Fibroblast of upper back skin (primary cell): ENCODE measurements at places on chromosomes 12 and 14.

GRCh38 chr14:85186082-85186481 lies 343.9 kb upstream of the FLRT2 start:
- DNase-seq = no peak

GRCh38 chr12:92444763-92445162 lies 258.0 kb upstream of the PLEKHG7 start:
- DNase-seq = no peak

DNA sequence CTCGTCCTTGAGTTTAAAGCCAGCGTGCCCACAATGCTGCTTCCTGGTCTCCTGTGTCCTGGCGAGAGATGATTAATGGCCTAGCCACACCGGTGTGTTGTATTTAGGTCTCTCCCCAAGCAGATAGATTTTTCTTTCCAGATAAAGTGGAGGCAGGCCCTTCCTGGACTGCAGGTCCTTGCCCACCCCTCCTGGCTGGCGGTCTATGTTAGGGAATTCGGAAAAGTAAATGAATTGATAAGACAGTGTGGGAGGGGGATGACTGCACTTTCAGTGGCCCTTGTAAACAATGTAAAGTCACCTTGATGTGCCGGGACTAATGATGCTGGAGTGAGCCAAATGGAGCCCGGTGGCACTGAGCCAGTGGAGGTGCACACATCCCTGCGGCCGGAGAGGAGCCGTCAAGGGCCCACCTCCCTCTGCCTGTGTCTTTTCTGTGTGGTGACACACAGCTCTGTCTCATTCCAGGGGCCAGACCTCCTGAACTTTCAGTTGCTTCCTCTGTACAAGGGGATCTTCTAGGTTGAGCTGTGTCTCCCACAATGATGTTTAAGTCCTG lies 70.6 kb upstream of the ESRRB start:
- DNase-seq = no peak

- peak; percentile 59 for DNase-seq
Measured at GRCh38 chr12:121812320-121812871, 8.6 kb downstream of the SETD1B start.

DNA sequence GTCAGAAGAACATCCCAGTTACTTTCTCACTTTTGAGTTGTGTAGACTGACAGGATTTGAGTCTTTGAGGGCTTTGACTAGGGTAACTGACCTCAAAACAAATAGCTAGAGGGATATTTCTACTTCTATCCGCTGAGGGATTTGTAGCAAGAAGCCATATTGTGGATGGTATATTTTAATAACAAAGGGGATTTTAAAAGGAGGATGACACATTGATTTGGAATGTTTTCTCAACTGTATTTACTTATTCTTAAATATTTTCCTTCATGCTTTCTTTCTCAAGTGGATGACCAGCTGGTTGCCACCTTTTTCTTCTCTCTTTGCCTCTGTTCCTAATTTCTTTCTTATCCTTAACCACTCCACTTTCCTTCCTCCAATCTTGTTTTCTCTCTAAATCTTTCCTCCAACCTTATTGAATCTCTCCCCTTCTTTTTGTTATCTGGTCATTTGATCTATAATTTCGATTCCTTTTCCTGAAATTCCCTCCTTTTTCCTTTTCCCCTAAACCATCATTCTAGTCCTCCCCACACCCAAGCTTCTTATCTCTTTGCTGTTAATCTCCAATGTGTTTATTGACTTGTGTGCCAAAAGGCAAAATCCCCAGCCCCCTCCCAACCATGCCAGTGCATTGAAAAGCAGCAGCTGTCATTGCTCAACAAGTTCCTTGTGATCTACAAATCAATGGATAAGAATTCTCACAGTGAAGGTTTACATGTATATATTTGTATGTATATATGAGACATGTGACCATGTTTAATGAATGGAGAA lies 411.6 kb downstream of the RAD51B start:
- peak; percentile 76 for DNase-seq

- no peak for DNase-seq
Measured at GRCh38 chr14:96037891-96038557, 1.1 kb upstream of the C14orf132 start.

DNA sequence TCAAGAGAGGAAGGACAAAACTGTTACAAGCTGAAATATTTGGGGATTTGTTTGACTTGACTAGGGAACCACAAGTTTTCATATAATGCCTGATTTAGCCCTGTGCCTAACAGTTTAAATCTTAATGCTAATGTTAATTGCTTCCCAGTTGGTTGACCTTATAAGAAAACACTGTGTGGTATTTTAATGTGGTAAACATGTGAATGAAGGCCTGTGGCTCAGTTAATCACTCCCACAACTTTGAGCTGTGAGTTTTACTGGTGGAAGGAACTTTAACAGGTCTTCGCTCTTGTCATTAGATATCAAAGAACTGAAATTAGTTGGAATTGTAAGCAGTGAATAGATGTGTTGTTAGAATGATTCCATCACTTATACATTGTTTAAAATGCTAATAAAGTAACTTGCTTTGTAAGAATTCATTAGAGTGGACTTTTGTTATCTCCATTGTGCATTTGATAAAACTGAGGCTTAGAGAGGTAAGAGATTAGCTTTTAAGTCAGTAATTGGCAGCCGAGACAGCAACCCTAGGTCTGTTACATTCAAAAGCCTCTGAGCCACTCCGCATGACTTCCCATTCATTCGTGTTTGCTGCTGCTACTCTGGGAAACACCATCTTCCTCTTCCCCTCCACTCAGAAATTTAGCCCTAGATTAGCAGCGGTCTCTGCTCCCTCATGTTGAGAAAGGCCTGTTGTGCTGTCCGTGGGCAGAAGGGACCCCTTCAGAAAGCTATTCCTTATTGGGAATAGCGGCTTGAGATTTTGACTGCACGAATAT lies 1.0 kb upstream of the TBK1 start:
- peak; percentile 16 for DNase-seq

DNA sequence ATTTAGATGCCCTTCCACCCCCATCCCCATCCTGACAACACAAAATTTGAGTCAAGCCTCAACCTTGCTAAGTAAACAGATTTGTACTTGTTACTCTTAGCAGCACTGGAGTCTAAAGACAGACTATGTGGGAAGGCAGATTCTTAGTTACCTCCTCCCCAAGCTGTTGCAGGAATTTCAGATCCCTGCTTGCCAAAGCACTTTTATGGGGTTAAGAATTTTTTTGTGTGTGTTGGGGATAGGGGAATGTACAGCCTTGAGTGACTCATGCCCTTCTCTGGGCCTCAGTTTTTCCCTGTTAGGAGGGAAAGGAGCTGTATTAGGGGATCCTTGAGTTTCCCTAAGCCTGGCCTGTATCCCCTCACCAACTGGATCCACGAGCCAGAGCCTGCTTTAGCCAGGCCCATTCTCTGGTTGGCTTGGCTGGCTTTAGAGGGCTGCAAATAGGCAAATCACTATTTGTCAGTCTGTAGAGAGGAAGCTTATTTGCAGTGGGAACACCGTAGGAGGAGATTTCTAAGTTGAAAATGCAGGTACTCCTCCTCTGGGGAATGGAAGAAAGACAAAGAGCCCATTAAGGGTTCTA lies 27.7 kb upstream of the RNU6-8 start:
- peak; percentile 93 for DNase-seq

DNA sequence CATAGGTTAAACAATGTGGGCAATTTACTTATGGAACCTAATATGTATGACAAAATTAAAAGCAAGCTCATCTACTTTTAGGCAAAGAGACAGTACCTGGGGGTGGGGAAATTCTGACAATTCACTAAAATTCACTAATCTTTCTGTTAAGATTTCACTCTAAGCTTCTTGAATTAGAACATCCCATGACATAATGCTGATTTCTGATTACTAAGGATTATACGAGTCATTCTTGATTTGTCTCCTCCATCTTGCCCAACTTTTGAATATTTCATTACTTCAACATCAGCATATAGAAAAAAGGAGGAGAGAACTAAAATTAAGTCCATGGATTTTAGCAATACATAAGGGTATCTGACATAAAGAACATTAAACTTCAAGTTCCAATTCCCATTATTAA lies 2.4 kb downstream of the CEP83 start:
- no peak for DNase-seq

DNA sequence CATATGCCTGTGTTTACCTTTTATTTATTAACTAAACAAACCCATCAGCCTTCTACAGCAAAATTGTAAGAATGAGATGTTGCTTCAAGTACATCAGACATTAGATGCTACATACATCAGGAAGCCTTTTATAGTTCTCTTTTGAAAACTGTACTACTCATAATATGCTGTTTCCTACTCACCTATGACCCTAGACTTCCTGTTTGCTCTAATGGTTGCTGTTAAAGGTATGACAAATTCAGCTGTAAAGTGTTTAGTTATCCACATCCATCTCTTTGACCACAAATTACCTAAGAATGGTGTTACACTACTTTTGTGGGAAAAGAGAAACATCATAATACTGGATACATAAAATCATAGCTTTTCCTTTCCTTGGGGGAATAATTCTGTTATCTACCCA lies 220.0 kb downstream of the RAD51B start:
- no peak for DNase-seq

DNA sequence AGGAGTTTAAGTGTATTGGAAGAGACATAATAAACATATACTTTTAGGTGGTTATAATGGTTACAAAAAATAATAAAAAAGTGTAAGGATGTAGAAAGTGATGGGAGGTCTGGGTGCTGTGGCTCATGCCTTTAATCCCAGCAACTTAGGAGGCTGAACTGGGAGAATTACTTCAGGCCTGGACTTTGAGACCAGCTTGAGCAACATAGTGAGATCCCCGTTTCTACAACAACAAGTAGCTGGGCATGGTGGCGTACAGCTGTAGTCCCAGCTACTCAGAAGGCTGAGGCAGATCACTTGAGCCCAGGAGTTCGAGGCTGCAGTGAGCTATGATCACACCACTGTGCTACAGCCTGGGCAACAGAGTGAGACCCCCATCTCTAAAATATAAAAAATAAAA lies 19.0 kb downstream of the NUBPL start:
- no peak for DNase-seq

DNA sequence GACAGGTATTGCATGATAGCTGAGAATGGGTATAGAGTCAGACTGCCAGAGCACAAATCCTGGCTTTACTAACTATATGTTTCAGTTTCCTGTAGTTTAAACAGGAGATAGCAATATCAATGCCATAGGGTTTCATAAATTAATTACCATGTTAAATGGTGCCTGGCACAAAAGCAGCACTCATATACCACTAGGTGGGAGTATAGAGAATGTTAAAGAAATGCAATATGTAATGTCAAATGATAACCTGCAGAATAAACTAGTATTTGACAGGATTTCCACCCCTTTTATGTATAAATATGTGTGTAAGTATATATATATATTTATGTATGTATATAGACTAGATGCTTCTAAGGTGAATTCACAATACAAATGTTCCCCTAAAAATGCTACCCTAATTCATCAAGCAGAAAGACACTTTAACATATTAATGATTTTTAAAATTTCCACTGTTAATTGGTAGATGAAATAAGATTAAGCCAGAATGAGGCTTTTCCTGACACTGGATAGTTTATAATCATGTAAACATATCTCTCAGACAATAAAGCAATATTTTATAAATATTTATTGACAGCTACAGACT lies 8.6 kb downstream of the WDR89 start:
- peak; percentile 20 for DNase-seq

DNA sequence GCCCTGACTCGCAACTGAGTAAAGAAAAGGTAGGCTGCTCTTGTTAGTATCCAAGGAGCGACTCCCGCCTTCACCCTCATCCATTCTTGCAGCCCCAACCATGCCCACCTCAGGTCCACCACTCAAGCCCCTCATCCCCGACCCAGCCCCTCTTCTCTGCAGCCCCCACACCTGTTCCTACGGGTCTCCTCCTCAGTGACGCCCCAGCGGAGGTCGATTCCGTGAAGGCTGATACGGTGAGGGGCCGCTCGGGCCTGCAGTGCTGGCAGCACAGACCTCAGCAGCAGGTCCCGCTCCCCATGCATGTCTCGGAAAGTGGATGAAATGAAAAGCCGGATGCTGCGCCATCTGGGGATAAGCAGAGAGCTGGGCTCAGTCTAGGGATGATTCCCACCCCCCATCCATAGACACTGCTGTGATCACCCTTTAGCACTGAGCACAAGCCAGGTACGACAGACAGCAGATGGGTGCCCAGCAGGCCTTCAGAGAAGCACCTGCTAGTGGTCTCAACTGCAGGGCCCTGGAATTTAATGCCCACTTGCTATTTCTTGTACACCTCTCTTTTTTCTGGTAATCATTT lies 26.9 kb downstream of the TEP1 start:
- DNase-seq = no peak

DNA sequence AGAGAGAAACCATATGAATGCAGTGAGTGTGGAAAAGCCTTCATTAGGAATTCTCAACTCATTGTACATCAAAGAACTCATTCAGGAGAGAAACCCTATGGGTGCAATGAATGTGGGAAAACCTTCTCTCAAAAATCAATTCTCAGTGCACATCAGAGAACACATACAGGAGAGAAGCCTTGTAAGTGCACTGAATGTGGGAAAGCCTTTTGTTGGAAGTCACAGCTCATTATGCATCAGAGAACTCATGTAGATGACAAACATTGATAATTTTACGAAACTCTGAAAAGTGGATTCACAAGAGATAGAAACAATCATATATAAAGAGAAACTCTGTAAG lies 22.9 kb downstream of the ZNF268 start:
- no peak for DNase-seq

DNA sequence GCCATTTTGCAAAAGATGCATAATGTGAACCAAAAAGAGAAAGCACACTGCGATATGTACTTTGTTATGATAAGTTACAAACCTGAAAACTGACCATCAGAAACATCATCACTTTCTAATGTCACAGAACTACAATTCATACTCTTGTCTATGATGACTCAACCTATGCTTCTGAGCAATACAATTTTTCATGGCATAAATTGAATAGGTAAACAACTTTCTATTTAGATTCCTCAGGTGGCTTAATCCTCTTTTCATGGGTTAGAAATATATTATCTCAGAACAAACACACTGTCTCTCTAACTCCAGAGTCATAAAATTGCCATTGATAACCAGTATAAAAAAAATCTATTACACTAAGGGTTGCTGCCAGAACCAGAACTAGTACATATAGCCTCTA lies 1715.0 kb upstream of the FLRT2 start:
- no peak for DNase-seq

- no peak for DNase-seq
Measured at GRCh38 chr14:96455588-96455987, 46.6 kb upstream of the PAPOLA start.

DNA sequence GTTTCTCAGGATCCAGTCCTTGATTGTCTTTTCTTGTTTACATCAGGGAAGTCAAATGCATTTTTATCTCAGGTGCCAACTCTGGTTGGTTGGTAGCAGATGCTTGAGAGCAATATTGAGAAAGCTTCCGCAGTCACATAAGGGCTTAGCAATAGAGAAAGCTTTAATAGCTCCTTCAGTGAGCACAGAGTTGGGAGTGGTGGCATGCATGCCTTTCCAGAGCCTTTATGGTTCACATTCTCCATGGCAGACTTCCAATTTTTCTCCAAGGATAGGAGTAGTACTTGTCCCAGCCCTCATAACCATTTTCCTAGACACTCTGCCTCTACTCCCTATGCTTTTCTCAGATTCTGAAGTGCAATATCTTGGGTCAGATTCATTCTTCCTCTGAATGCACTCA lies 280.4 kb downstream of the AEBP2 start:
- DNase-seq = no peak

DNA sequence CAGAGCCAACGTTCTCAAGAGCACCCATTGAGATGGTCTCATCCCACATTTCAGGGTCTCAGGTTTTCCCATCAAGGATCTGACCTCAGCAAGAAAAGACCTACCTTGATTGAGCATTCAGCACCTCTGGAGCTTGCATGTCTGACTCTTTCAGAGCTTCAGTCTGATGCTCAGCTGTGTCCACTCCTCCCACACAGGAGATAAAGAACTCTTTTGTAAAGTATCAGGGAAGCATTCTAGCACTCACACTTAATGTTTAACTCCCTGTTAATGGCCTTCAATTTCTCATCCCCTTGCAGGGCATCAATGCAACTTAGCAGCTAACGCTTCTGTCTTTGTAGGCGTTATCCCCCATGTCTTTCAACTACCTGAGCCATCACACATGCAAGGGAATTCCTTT lies 124.1 kb downstream of the GALC start:
- no peak for DNase-seq
